ENCODE measurements at places on chromosomes 13 and 19. TPM values are rescaled to one million over a fixed set of nuclear protein-coding genes. Genes with fewer than 3 reads are reported as not detected.

- no peak overlapping the region for H3K27ac ChIP-seq
- no peak overlapping the region for H3K4me3 ChIP-seq
- peaks cover 96% of the 10 kb centered on the region for H3K27me3 ChIP-seq
- H3K36me3 ChIP-seq = no peaks in the 10 kb centered on the region
- H3K4me1 ChIP-seq = peaks cover 17% of the 10 kb centered on the region
Measured at GRCh38 chr13:99987154-99988019, 5.8 kb downstream of the ZIC2 start.

RAB4B gene
- 20.4 TPM for total RNA-seq

DNA sequence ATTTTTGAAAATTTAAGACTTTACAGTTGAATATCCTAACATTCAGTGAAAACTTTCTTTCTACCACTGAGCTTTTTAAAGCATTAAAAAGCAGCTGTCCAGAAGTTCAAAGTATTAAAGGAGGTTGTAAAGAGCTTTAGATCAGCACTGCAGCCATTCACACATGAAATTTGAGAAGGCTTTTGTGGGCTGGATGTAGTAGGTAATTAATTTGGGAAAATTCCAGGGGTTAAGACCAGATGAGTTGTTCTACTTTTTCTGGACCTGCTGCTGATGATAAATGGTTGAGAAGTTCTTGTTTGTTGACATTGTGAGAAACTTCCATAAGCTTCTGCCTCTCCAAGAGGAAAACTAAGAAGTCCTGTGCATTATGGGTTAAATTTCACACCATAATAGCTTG, 1779.6 kb upstream of the PRR20A start:
- no peaks in the 10 kb centered on the region for H3K27me3 ChIP-seq
- H3K4me3 ChIP-seq = no peak overlapping the region
- no peak for DNase-seq

- no peak overlapping the region for H3K27ac ChIP-seq
- no peak for DNase-seq
- H3K4me1 ChIP-seq = no peaks in the 10 kb centered on the region
- no peaks in the 10 kb centered on the region for H3K27me3 ChIP-seq
Measured at GRCh38 chr13:36887758-36888521, 32.1 kb downstream of the SMAD9 start.

PRRG2 gene
- 4.9 TPM for total RNA-seq

DNA sequence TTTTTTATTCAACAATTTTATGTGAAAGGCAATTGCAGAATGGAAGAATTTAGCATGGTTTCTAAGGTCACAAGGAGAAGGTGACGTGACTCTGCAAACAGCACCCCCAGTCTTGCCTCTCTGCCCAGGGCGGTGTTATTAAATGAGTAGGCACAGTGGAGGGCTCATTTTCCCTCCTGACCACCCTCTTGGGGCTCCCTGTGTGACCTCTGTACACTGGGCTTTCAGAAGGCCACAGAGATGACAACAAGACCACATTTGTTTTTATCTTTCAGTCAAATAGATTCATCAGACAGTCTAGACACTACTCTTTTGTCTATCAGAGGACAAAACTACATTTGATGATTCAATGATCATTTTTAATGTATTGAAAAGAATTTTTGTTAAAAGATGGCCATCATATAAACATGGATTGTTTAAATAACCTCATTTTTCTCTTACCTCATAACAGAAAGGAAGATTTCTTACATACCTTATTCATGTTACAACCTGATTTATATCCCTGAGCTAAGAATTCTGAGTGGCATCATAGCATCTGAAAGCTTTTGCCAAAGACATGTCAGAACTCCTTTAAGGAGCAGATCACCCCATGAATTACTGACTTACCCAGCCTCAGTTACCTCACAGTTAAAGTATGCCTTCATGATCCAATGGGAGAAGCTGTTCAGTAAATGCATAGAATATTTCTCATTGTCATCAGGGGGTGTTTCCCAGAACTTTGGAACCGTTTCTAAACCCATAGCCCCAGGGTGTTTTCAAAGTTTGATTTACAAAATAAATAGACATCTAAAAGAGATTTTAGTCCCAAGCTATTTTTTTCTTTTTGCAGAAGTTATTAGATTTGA, 184.0 kb upstream of the RFC3 start:
- no peak overlapping the region for H3K27ac ChIP-seq
- H3K36me3 ChIP-seq = no peaks in the 10 kb centered on the region
- no peaks in the 10 kb centered on the region for H3K4me1 ChIP-seq
- no peak overlapping the region for H3K4me3 ChIP-seq
- no peak for DNase-seq
